ENCODE measurements at places on chromosomes 11 and 22.
A peak's percentile ranks its signal among the peaks of the same experiment; 100 is the strongest.

GRCh38 chr22:36540867-36541642 lies 12.1 kb upstream of the EIF3D start:
- no peak for DNase-seq

- DNase-seq, result no peak
These were observed 67.5 kb downstream of the DDX10 start for GRCh38 chr11:108732395-108732794.

- no peak for DNase-seq
These were observed 358.3 kb upstream of the ARHGAP42 start for GRCh38 chr11:100328626-100329340.

- DNase-seq, result no peak
These were observed at the start of gene ALG9 for GRCh38 chr11:111870886-111871692. Gene ALG9, minus strand, starts transcription at chr11:111871581. Its CDS starts 99 bp downstream, at chr11:111871482.

GRCh38 chr11:70486026-70486415 lies 87.7 kb downstream of the CTTN start:
- DNase-seq, result no peak

GRCh38 chr11:118894192-118894591 lies 10.5 kb downstream of the CXCR5 start:
- no peak for DNase-seq

- no peak for DNase-seq
These were observed at the start of gene ALDH3B2 for GRCh38 chr11:67674442-67674871. Gene ALDH3B2, minus strand, starts transcription at chr11:67674623. Its CDS starts 7,688 bp downstream, at chr11:67666935.

- no peak for DNase-seq
These were observed 117.0 kb upstream of the BLID start for GRCh38 chr11:122232985-122233384.

- no peak for DNase-seq
These were observed 31.5 kb upstream of the SLC22A12 start for GRCh38 chr11:64559351-64560138.

GRCh38 chr11:95322539-95322938 lies 91.5 kb upstream of the SESN3 start:
- DNase-seq, result no peak

- no peak for DNase-seq
These were observed 41.8 kb upstream of the DLAT start for GRCh38 chr11:111983187-111983986.

- DNase-seq, result peak; percentile 59
These were observed 9.4 kb downstream of the NCF4 start for GRCh38 chr22:36870250-36870649.

DNA sequence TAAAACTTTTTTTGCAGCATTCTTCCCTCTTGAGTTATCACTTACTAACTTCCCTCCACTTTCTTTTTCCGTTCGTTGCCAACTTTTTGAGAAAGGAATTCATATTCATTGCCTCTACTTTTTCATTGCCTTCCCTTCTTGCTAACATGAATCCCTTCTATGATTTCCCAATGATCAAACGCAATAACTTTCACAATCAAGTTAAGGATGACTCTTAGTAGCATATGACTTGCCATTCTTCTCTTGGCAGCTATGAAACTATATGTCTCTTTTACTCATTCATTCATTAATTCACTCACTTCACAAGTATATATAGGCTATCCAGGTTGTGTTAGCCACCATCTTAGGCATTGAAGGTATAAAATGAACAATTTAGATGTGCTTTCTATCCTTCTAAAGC lies 16.6 kb upstream of the ARHGAP20 start:
- no peak for DNase-seq

DNA sequence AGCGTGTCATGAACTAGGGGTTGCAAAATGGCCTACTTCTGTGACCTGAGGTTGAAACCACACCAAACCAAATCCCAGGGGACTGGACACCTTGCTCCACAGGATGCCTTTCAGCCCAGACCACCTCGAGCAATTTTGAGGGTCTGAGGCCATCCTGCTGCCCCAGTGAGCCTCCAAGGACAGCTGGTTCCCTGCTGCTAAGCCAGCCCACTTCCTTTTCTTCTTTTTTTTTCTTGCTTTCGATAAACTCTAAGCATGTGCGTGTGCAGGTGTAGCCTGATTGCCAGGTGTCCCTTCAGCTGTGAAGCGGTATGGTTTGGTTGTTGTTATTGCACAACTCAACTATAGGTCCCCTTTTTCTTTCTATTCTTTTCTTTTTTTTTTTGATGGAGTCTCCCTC lies 2.7 kb downstream of the CRYBB1 start:
- no peak for DNase-seq

DNA sequence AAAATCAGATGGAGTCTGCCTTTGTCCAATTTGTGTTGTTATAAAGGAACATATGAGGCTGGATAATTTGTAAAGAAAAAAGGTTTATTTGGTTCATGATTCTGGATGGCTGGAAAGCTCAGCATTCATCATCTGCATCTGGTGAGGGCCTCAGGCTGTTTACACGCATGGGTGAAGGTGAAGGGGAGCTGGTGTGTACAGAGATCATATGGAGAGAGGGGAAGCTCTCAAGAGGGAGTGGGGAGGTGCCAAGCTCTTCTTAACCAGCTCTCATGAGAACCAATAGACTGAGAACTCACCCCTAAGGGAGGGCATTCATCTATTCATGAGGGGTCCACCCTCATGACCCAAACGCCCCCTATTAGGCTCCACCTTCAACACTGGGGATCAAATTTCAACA lies 40.0 kb downstream of the NEU3 start:
- DNase-seq, result no peak

DNA sequence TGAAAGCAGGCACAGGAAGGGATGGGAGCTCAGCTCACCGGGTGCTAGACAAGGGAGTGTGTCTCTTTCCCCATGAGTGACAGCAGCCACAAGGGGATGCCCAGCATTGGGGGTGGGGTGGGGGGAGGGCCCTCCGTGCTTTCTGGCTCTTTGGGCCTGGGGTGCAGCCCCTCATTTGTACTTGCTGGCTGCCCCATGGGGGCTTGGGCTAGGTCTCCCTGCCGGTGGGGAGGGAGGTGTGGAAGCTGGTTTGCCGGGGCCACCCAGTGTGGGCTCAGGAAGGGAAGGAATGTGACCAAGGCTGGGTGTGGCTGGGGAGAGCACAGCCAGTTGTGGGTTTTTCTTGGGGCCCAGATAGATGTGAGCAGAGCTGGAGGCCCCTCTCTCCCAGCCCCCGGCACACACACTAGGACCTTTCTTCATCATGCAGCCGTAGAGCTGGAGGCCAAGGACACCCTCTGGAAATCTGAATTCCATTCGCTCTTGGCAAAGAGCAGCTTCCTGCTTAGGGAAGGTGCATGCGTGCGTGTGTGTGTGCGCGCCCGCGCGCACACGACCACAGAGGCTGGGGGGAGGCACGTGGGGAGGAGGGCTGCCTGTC lies 25.8 kb downstream of the KCNQ1OT1 start:
- peak; percentile 65 for DNase-seq

- DNase-seq, result no peak
These were observed 130.6 kb upstream of the MTNR1B start for GRCh38 chr11:92838759-92839310.

DNA sequence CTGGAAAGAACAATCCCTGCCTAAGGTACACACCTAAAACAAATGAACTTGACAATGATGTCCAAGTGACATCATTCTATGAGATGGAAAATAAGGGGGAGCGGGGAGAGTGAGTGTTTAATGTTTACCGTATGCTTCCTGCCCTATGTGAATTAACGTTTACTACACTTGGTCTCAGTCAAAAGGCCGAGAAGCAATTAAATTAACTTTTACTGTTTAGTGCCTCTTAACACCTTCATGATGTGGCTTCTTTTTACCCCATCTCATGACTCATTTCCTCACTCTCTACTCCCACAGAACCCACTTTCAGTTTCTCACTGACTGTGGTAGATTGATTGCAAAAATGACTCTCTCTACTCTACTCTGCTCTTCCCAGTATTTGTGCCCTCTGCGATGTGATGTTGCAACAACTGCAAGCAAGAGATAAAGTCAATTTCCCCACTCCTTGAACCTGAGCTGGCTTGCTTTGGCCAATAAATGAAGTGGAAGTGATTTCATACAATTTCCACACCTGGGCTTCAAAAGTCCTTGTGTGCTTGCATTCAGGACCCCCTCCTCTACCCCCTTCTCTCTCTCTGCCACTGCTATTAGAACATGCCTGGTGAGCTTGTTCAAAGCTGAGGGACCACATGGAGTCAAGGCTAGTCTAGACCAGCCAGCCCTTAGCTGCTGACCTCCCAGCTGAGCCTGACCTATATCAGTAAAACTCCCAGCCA lies 11.6 kb upstream of the ALKBH3 start:
- DNase-seq, result no peak

- no peak for DNase-seq
These were observed 181.5 kb downstream of the TMEM135 start for GRCh38 chr11:87219266-87219665.

GRCh38 chr11:108804511-108804910 lies 139.6 kb downstream of the DDX10 start:
- no peak for DNase-seq

- DNase-seq, result no peak
These were observed 6.1 kb upstream of the PNPLA3 start for GRCh38 chr22:43917521-43917920.

DNA sequence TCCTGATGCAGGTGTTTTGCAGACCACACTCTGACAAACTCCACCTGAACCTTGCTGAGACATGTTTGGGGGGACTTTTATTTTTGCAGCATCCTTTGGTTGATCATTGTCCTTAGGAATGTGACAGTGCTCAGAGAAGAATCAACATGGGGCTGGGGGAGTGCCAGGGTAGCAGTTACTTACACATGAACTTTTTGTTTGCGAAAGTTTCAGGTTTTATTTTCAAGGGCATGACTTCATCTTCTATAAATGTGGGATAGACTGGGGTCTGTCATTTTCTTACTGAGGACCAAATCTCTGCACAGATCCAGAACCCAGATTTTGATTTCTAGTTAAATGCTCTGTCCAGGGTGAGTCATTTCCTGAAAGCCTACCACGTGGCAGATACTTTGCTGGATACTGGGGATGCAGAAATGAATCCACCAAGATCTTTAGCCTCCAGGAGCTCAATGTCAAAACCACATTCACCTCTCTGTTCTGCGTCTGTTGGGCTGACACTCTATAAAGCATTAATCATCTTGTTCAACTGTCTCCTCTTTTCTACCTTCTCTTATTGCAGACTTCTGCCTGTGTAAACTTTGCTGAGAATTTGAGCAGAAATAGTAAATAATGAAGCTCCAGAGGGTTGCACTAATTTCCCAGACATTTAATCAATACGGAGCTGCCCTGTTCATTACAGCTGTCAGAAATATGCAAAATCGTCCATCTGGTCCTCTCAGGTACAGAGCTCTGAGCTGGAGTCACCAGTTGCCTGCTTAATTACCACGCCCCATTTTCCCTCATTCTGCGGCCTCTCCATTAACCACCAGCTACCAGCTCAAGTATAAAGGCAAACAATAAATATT lies 387.9 kb downstream of the MIAT start:
- DNase-seq, result no peak

GRCh38 chr11:118229274-118229847 lies 4.5 kb upstream of the JAML start:
- DNase-seq, result no peak

DNA sequence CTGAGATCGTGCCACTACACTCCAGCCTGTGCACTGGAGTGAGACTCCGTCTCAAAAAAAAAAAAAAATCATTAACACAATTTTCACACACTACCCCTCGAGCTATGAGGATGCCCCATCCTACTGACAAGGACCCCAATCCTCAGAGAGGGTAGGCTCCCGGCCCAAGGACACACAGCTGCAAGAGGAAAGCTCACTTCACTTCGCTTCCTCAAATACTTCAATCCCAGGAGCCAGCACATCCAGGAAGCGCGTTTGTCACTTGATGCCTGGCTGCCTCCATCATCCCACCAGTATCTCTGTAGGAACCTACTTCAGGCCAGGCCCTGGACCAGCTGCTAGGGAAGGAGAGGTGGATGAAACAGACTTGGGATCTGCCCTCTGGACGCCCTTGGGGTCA lies 144.0 kb downstream of the CRYBB2 start:
- no peak for DNase-seq

GRCh38 chr22:29069463-29069862 lies 3.4 kb upstream of the KREMEN1 start:
- no peak for DNase-seq

DNA sequence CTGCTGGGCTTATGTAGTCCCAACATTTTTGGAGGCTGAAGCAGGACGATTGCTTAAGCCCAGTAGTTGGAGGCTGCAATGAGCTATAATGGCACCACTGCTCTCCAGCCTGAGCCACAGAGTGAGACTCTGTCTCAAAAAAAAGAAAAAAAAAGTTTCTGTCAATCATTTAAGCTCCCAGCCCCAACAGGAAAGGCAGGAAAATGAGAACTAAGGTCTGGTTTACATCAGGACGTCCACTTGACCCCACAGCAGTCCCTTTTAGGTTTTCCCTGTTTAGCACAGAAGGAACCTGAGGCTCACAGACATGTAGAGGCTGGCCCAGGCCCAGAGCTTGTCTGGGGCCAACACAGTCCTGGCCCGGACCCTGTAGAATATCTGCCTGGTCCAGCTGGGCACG lies 9.2 kb upstream of the TTLL1 start:
- no peak for DNase-seq

GRCh38 chr11:94563176-94563847 lies 3.9 kb upstream of the PIWIL4 start:
- no peak for DNase-seq

GRCh38 chr11:118939404-118939915 lies 13.7 kb upstream of the BCL9L start:
- no peak for DNase-seq

DNA sequence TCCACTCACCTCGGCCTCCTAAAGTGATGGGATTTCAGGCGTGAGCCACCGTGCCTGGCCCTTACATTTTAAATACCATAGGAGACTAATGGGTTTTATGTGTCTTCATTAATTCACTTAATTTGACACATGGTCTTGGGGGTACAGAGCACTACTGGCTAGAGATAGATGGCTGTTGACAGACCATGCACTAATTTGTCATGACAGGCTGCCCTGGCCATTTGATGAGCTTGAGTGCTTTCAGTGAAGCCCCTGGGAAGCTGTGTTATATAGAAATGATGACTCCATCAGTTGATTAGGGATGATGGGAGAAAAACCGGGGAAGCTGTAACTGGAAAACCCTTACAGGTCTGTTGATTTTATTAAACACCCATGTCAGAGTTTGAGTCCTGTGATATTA lies 6.6 kb downstream of the PHF5A start:
- DNase-seq, result no peak

DNA sequence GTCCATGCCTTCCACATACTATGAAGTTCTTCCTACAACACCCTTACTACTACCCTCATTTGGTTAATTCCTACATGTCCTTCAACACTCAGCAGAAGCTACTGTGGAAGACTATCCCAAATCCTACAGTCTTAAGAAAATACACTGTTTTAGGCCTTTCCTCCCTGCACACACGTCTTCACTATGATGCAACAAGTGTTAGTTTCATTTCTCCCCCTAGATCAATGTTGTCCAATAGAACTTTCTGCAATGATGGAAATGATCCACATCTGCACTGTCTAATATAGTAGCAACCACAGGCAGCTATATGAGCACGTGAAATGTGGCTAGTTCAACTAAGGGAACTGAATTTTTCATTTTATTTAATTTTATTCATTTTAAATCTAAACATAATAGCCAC lies 46.7 kb upstream of the CCDC34 start:
- DNase-seq, result no peak

Data from mesenteric fat pad (tissue), 1 donor.